NCI-H526 treated with DMSO at 0.1 percent for 48 hours (cell line): ENCODE measurements at places on chromosomes 12 and 14.

- no peak for DNase-seq
These were observed 7.6 kb downstream of the KRAS start for GRCh38 chr12:25242981-25243679.

GRCh38 chr12:18262514-18262913, 1.2 kb downstream of the PIK3C2G start:
- no peak for DNase-seq

DNA sequence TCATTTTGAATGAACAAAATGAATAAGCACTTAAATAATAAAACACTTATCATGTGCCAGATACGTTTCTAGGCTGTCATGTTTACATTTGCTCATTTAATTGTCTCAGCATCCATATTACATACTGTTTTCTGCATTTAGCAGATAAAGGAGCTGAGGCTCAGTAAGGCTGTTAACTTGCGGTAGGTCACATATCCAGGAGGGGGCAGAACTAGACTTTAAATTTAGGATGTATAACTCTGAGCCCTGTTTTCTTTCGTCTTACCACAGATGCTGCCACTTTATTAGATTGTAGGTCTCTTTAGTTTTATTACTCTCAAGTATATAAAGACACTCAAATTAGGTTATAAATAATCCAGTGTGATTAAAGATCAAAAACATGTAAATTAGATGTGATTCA, 17.7 kb downstream of the IRAK4 start:
- peak; percentile 17 for DNase-seq

DNA sequence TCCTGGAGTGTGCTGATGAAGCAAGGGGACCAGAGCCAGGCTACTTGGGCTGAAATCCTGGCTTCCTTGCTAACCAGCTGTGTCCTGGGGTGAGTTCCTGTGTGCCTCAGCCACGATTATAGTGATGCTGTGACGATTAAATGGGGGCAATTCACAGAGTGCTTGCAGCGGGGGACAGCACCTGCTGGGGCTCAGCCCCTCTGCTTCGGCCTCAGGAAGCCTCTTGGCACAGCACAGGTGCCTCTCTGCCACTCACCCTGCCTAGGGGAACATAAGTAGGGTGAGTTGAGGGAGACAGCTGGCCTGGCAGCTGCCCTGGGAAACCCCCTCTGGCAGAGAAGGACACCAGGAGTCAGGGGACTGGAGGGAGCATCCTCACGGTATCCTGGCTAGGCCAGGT, 9.4 kb downstream of the KRT80 start:
- no peak for DNase-seq

- no peak for DNase-seq
These were observed 34.2 kb upstream of the PYGL start for GRCh38 chr14:50978529-50978871.

DNA sequence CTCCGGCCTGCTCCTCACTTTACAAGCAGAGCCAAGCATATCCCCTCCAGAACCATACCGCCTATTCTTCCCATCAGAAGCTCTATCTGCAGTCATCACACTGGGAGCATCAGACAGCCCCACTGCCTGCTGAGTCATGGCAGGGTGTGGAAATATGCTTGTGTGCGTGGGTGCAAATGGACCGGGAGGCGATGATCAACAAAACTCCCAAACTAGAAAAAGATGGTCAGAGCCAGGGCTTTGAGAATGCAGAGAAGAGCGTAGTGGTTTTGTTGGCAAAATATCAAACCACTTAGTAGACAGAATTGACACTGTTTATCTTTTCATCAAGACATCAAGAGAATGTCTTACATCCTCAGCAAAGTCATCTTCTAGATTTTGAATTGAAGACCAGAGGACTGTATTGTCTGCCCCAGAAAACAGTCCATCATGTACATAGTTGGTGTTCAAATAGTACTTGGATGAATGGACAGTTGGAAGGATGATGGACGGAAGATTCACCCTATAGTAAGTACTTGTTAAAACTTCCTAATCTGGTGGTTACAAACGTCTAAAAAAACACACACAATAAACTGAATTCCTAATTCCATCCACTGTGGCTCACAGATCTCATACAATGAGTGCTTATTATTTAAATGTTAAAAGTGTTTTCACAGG, 54.9 kb downstream of the VWF start:
- DNase-seq = no peak

- DNase-seq = no peak
These were observed 76.3 kb downstream of the MYRFL start for GRCh38 chr12:69901221-69901905.
